DMS153 (cell line): ENCODE measurements at places on chromosomes 16 and 17.

DNA sequence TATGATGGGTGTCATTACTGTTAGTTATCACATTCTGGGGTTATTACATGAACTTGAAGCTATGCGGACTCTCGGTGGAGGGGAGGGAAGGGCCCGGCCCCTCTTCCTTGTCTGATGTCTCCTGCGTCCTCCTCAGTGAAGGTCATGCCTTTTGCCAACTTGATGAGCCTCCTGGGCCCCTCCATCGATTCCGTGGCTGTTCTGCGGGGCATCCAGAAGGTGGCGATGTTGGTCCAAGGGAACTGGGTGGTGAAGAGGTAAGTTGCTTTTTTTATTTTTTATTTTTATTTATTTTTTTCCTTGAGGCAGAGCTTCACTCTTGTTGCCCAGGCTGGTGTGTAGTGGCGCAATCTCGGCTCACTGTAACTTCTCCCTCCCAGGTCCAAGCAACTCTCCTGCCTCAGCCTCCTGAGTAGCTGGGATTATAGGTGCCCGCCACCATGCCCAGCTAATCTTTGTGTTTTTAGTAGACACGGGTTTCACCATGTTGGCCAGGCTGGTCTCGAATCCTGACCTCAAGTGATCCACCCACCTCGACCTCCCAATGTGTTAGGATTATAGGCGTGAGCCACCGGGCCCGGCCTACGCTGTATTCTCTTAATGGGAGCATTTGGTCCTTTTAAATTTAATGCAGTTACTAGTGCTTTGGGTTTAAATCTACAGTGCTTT is 21.6 kb downstream of the POLR3E start:
- DNase-seq = no peak

DNA sequence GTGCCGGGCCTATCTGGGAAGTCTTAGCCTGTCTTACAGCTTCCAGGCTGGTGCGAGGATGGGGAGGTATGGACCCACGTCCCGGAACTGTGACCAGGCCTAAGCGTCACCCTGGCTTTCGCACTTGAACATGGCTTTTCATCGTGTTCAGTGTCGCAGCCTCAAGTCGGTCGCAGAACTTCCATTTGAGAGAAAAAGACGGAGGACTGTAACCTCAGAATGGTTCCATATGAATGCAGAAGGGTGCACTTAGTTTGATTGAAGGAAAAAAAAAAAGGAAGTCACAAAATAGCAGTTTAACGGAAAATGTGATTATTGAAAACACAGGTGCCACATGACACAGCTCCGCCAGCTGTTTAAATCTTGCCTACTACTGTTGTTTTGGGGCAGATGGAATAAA is 30.2 kb upstream of the JPT2 start:
- no peak for DNase-seq

GRCh38 chr17:64420143-64420670 is 28.7 kb upstream of the MILR1 start:
- DNase-seq = peak; percentile 53

DNA sequence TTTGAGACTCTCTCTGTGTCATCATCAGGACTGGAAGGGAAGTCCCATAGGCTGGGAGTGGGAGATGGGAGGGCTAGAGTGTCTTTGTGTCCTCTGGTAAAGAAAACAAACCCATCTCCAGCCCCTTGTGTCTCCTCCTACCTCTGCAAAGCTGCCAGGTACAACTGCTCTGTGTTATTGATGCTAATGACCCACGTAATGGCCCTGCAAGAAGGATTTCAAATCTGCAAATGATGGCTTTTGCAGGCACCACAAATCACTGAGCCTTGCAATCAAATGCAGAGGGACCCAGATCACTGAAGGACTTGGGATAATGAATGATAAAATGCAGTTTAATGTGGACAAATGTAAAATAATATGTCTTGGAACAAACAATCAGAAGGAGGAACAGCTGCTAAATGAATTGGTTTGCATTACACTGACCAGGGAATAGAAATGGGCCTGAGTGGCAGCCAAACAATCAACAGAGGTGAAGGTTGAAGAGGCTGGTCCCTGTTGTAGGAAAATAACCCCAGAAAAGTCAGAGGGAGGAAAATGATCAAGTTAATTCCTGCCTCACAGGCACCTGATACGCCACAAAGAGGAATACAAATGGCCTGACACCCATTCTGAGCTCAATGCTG is 425.1 kb downstream of the UTP18 start:
- no peak for DNase-seq

- DNase-seq = no peak
Observed at GRCh38 chr16:53948734-53949430, 244.9 kb downstream of the FTO start.

- DNase-seq = no peak
Observed at GRCh38 chr16:54878301-54878700, 52.4 kb upstream of the IRX5 start.

DNA sequence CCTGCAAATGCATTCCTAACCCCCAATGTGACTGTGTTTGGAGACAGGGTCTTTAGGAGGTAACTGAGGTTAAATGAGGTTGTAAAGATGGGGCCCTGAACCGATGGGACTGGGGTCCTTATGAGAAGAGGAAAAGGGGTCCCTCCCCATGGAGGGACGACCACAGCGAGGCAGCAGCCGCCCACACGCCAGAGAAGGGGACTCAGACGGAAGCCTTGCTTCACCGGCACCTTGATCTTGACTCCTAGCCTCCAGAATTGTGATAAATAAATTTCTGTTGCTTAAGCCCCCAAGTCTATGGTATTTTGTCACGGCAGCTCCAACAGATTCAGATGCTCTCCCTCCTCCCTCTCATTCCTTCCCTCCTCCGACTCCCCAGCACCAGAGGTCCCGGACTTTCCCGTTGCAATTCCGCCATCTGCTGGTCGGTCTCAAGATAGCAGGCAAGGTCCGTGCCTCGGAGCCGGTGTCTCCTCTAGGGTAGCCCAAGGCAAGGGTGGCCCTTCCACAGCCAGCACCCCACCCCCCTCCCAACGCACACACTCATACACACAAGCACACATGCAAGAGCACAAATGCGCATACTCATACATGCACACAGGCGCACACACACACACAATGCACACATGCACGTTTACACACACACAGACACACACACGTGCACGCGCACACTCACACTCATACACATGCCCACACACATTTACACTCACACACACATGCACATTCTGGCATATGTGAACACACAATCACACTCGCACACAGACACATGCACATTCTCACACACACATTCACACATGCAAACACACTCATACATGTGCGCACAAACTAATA is 23.1 kb upstream of the C16orf78 start:
- DNase-seq = no peak

DNA sequence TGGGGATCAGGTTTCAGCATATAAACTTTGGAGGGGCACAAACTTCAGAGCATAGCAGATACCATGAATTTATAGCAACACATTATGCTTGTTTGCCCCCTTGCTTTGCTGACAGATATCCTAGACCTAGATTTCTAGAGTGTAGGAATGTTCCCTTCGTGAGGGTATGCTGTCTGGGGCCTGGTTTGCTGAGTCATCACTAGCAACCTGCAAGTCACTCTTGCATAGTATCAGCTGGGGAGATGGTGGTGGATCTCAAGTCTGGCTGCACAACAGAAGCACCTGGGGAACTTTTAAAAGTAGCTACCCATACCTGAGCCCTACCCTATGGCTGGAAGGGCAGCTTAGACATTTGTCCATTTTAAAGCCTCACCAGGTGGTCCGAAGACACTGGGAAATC is 22.3 kb upstream of the HSBP1 start:
- no peak for DNase-seq

GRCh38 chr17:8225813-8226535 is 15.6 kb upstream of the AURKB start:
- DNase-seq = no peak

DNA sequence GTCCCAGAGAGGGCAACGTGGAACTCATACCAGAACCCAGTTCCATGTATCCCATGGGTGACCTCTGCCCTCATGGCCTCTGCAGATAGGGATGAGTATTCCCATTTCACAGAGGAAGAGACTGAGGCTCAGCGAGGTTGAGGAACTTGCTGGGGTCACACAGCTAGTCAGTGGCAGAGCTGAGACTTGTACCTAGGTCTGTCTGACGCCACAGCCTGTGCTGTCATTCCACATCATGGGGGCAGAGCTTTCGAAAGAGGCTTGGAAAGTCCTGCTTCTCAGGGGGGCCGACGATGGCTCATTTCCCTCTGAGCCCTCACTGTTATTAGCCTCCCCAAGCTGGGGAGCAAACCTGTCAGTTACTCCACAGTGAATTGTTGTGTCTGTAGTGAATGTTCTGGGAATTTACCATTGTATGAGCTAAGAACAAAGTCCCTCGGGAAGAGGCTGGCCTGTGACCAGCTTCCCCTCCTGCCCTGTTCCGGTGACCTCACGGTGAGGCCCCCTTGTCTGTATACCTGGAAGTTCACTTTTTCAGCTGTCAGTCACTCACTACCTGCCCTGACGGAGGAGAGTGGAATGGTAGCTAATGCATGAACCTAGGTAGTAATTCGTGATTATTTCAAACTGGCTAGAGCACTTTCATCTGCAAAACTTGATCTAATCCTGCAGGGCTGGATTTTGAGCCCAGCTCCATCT is 8.9 kb downstream of the METTL22 start:
- no peak for DNase-seq

DNA sequence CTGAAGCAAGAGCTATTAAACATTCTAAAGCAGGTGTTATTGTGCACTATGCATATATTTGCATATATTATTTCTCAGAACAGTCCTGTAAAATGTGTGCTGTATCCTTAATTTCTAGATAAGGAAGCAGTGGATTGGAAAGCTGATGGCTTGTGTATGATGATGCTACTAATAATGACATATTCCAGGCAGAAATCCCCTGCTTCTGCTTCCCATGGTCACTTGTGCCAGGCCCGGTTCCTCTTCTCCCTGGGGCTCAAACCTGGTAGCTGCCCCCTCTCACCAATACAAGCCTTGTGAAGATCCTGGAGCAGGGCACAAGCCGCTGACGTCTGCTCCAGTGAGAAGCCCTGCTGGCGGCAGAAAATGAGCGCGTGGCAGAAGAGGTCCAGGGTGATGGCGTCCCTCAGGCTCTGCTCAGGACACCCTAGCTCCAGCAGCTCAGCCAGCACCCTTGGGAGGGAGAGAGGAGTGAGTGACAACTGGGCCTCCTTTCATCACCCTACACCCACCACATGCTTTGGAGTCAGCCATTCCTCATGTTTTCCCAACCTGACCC is 1.8 kb downstream of the CFAP119 start:
- DNase-seq = no peak

GRCh38 chr16:17370223-17370707 is 100.5 kb downstream of the XYLT1 start:
- DNase-seq = no peak

- no peak for DNase-seq
Observed at GRCh38 chr17:41959030-41959335, 7.6 kb upstream of the CNP start.

DNA sequence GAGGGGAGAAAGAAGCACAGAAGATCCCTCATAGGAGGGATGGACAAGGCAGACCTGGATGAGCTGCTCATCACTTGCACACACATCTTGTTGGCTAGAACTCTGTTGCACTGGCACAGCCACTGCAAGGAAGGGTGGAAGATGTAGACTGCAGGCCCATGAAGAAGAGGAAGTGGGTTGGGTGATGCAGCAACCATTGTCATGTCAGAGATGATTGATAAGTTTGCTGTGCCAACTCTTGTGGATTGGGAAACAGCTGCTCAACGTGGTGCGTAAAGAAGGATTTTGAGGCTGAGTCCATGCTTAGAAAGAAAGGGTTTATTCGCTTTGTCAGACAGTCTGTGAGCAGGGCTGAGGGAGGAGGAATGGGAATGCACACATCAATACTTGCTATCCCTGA is 161.4 kb upstream of the MPHOSPH6 start:
- DNase-seq = peak; percentile 18
